ENCODE measurements at places on chromosomes 4 and X.

- no peak for DNase-seq
These were observed 481.7 kb downstream of the NAF1 start for GRCh38 chr4:162684998-162685397.

- DNase-seq: no peak
These were observed 25.6 kb downstream of the ATP10D start for GRCh38 chr4:47510506-47511143.

DNA sequence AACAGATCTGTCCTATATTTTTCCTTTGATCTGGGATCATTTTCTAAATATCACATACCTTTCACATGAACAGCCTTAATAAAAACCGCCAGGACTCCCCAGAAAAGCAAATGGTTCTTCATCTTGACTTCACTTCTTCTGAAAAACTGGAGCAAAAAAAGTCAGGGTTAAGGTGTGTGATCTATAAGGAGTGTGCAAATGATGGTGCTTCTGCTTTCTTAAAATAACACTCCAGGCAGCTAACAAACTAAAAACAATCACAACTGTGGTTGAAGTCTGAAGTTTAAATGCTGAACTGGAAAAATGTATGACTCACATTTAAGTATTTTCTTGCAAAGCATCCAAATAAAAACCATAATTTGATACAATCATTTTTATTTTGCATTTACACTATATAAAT lies at the start of gene JCHAIN:
Gene JCHAIN (minus strand): TSS at position 140 of the 400 bp plus-strand sequence. CDS start 18 bp downstream, at position 122.
- no peak for DNase-seq

DNA sequence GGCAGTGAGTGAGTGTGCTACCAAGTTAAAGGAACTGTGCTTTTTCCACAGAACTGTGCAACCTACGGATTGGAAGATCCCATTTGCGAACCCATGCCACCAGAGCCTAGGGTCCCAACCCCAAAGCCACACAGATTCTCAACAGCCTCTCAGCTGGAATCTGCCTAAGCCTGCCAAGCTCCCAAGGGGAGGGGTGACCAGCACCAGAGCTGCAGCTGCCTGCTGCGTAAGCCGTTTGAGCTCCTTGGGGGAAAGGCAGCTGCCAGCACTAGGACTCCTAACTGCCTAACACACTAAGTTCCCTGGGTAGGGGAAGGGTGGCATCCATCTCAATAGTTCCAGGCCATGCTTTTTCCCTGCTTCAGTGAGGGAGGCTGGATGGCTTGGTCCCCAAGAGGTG lies 738.1 kb upstream of the PRKX start:
- no peak for DNase-seq

- no peak for DNase-seq
These were observed 36.7 kb upstream of the ANK2 start for GRCh38 chr4:113012786-113013185.

DNA sequence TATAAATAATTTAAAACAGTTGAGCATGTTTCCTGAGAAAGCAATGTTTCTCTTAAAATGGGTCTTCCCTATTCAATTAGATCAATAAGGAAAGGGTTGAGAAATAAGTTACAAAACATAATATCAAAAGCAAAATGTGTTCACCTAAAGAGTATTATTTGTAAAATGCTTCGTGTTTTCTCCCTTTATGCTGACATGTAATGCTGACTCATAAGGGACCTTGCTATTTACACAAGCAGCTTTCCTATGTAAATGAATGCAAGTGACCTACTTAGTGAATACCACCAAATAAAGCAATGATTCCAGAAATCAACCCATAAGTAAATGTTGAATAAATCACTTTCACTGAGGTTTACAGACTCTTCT lies 91.5 kb downstream of the ELOVL6 start:
- no peak for DNase-seq

DNA sequence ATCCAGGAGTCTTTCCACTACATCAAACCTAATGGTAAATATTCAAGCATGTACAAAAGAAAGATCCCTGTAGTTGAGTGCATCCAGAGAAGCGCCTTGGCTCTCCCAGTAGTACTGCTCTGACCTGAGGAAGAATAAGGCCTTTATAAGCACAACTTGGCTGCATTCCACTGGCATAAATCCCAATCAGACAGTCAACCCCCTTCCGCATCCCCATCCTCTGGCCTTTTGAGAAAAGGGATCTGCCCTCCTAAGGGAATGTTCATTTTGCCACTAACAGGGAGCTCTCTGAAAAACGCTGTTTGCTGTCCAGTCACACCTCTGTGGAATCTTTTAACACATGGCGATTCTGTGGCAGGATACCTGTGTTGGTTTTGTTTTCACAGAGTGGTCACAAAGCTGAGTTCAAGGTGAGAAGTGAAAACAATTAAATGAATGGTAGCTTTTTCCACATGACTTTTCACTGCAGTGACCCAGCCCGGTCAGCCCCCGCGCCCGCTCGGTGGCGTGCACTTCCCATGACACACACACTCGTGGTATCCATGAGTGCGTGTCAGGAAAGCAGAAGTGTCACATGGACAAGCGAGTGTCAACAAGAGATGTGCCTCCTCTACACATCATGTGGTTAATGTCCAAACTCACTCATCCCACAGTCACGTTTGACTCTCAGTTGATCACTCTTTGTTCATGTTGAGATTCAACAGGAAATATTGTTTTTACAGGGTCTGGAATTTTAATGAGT lies 112.2 kb upstream of the ENPP6 start:
- no peak for DNase-seq

DNA sequence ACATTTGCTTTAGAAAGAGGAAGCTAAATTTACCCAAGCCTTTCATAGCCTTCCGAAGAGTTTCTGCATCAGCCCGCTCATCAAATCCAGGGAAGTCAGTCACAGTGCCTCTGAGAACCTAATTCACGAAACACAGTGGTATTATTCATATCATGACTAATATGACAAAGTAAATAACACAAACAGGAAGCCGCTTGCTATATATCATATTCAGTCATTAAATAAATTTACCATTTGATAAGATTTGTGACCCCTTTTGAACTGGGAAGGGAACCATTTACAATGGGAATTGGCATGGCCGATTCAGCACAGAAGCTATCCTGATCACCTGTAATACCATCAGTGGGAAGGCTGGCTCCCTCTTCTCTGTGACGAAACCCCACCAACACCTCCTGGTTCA lies 10.5 kb downstream of the ANXA5 start:
- DNase-seq: no peak

DNA sequence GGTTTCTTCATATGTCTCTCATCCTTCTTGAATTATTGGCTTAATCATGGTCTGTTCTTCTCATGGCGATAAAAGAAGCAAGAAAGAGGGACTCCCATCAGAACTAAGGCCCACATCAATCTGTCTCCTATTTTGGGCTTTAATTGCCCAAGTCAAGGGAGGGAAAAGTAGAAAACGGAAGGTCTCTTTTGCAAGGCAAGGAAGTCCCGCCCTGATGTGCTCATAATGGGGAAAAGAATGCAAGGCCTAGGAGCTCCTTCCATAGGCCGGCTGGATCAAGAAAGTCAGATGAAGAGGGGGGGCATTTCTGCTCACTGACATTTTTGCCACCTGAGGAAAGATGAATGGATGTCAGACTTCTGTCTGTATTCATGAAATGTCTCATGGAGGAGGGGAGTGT lies 127.7 kb upstream of the RPS6KA3 start:
- DNase-seq: no peak

- DNase-seq: no peak
These were observed 80.0 kb downstream of the IL21 start for GRCh38 chr4:122540838-122541237.

- DNase-seq: no peak
These were observed 362.6 kb downstream of the GASK1B start for GRCh38 chr4:157810137-157810774.

- no peak for DNase-seq
These were observed 15.2 kb upstream of the MRFAP1 start for GRCh38 chr4:6625256-6625655.

- no peak for DNase-seq
These were observed 1283.6 kb downstream of the FSTL5 start for GRCh38 chr4:160880180-160880579.

DNA sequence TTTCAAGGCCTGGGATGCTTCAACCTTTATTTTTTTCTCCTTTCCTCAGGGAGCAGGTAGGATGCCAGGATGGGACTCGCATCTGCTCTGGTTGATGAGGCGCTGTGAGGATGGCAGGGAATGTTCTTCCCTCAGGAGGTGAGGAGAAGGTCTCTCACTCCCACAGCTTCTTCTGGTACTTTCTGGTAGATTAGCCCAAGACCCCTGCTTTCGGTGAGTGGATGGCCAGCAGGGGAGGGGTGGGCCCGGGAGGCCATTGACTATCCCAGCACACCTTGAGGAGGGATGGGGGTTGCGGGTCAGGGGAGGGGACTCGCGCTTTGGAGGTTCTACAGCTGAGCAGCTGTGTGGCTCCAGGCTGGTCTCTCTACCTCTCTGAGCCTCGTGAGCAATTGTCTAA lies 14.8 kb downstream of the CYTL1 start:
- DNase-seq: no peak

DNA sequence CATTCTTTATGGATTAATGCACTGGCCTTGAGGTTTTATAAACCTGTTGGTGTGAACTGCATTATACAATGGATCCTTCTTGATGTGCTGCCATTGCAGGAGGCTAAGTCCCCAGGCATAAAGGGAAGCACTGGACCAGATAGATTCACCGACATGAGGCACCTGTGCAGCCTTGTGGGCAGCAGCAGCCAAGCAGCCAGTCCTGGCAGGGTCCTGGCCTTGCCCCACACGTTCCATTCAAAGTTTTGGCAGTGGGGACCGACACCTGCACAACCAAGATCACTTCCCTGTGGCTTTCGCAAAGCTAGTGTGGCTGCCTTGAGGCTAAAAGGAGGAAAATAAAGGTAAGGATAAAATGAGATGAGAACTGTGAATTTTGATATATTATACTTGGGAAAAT lies 53.1 kb downstream of the TMEM156 start:
- DNase-seq: no peak

- no peak for DNase-seq
These were observed 48.6 kb upstream of the DCX start for GRCh38 chrX:111460607-111461006.

DNA sequence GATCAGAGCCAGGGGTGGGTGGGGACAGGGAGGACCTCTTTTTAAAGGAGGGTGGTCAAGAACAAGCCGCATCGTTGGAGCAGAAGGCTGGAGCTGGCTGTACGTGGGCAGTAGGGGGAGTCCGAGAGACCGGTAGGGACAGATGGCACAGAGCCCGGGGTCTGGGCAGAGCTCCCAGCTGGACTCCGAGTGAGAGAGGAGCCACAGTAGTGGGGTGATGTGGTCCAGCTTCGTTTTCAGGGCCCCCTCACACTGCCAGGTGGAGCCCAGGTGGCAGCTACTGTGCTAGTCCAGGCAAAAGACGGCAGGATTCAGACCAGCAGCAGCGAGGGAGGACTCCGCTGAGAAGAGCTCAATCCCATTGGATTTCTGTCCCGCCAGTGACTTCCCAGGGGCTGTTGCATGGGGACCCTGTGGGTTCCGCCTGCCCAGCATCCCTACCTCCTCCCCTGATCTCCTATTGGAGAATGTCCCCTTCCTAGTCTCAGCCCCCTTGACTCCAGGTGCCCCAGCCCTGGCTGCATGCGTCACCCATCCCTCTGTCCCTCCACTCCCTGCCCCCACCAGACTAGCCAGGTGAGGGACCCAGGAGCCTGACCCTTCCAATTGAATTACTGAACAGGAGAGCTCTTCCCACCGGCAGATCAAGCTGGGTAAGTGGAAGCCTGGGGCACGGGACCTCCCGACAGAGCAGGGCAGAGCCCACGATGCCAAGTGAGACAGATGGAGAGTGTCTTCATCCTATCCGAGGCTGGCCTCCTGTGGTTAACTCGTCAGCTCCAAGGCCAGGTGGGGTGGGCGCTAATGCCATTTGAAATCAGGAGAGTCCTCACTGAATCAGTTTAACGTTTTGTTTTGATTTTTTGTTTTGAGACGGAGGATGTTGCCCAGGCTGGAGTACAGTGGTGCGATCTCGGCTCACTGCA lies 2.9 kb downstream of the ARHGAP4 start:
- DNase-seq: no peak

DNA sequence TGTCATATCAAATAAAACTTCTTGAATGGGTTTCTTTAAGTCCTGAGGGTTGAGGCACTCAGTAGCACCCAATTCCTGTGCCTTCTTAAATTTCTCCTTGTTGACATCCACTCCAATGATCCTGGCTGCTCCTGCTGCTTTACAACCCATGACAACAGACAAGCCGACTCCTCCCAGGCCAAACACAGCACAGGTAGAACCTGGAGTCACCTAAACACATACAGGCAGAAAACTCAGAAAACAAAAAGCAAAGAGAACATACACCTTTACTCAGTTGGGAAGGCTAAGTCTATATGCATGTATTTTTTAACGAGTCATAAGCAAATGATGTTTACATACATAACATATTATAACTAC lies 10.3 kb downstream of the ADH6 start:
- DNase-seq: no peak

DNA sequence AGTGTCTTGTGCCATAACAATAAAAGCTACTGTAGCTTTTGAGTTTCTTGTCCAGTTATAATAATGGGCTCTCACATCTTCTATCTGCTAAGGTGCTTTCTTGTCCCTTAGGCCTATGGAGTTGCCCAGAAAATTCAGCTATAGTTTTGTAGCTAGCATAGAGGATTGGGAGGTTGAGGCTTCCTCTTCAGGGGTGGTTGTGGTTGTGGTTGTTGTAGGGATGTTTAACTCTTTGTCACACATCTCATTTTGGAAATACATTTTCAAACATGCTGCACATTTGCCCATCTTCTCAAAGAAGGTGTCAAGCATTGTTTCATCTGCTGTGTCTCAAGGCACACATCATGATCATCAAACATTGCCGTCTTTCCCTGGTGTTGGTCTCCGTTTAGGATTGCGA lies 65.0 kb downstream of the ATXN3L start:
- no peak for DNase-seq

DNA sequence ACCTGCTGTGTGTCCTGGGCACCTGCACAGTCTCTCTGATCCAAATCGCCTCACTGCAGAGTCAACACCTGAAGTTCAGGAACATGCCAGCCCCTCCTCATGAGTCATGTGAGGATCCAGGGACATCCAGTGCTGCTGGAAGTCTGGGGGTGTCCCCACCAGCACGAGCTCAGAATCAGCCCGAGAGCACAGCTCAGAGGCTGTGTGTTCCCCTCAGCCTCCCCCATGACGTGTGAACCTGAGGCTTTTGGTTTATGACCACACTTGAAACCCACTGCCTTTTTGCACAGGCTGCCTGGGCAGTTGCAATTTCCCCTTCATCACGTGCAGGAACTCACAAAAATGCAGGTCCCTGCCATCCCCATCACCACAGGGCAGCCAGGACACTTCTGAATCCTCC lies 47.1 kb downstream of the PPP2R2C start:
- no peak for DNase-seq

- DNase-seq: no peak
These were observed 109.2 kb upstream of the GRPR start for GRCh38 chrX:16014171-16014570.

GRCh38 chrX:9555354-9555753 lies 90.5 kb downstream of the TBL1X start:
- no peak for DNase-seq

DNA sequence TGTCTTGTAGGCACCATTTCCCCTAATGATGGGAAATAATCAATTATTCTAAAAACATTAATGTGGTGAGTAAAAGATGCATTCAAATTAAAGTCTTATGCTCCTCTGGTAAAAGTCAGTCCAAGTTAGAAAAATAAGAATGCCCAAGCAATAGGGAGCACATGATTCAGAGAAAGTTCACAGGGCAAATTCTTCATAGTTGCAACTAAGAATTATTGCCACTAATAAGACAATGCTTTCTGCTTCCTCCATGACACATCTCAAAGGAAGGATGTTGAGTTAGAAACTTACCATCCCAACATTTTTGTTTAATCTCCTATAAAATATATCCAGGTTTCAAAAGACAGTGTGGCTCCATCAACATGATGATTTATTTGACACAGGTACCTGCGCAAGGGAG lies 26.3 kb downstream of the PHOX2B start:
- DNase-seq: no peak

Measured in ecto neural progenitor cell (in vitro differentiated cells).